ENCODE measurements at places on chromosomes 1 and 21. TPM values are rescaled to one million over a fixed set of nuclear protein-coding genes. Genes with fewer than 3 reads are reported as not detected.

CRYBG2 gene
- total RNA-seq = not detected

TMEM200B gene
- 0.92 TPM for total RNA-seq

HPCAL4 gene
- not detected for total RNA-seq

LCE1B gene
- not detected for total RNA-seq
